ENCODE measurements at places on chromosomes 5 and 9. TPM values are rescaled to one million over a fixed set of nuclear protein-coding genes. Genes with fewer than 3 reads are reported as not detected.

Gene GAPT
- not detected for polyA plus RNA-seq

- peak; percentile 84 for DNase-seq
Measured at GRCh38 chr9:27572918-27573633, at the start of gene C9orf72. Gene C9orf72, minus strand, starts transcription at chr9:27573481. Its CDS starts 6,361 bp downstream, at chr9:27567120.

DNA sequence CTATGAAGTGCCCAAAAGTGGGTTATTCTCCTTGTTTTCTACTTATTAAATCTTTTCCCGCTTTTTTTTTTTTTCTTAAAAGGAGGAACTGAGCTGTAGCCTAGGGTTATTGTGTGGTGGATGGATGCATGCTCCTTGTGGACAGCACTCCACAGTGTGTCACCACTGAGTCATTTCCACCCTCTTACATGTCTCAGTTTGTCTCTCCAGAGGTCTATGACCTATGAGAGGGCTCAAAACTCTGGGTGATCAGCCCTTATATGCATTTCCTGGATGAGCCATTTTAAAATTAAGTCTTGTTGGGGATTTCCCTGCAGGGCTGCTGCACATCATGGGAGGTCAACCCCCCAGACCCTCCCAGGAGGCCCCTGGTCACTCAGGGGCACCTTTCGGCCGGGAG, 102.2 kb upstream of the MOCS2 start:
- no peak for DNase-seq

Gene NEURL1B
- polyA plus RNA-seq: 40.1 TPM

Gene CCL21
- not detected for polyA plus RNA-seq
